ENCODE measurements at places on chromosomes 1 and 21.

DNA sequence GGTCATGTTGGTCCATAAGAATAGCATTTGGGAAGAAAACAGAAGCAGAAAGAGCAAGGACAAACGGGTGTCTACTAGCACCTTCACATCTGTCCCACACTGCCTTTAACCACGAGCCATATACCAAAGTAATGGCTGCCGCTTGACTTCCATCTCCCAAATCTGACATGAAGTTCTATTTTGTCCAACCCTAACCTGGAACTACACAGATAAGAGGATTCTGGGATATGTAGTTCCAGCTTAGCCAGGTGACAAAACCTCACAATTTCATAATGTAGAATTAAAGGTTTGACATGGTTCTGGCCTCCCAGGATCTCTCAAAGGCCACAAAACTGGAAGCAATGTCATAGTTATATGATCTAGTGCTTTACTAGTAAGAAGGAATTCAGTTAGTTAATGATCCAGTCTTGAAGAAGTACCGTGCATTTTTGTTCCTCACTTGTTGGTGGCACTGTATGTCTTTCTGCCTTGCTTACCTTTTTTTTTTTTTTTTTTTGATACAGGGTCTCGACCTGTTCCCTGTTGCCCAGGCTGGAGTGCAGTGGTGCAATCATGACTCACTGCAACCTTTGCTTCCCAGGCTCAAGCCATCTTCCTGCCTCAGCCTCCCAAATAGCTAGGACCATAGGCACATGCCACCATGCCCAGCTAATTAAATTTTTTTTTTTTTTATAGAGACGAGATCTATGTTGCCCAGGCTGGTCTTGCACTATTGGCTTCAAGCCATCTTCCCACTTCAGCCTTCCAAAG, 17.5 kb downstream of the PTGFRN start:
- DNase-seq: no peak

DNA sequence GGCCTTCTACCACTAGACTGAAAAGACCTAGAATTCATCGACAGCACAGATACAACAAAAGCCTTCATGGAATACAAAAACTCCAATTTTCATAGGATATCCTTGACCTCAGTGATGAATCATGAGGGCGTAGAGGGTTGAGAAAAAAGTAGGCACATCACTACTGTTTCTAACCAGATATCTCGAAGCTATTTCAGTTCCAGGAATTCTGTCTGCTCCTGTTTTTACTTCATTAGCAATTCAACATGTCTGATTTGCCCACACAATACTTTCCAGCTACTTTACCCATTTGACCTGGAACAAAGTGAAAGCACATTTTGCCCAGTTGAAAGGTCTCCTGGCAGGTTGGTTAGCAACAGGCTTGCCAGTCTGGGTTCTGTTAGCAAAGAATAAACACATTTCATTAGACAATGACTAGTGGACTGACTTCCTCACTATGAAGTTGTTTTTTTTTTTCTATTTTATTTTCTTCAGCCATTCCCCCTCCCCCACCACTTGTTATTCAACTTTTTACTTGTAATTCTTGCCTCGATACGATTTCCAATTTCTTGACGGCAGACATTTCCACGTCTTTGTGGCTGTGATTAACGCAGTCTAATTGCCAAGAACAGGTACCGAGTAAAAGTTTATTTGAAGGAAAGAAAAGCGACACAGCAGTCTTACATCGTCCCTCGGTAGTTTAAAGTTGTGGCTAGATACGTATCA, 4.0 kb upstream of the ZBTB18 start:
- DNase-seq: no peak

GRCh38 chr1:20234788-20235535, 48.6 kb upstream of the PLA2G2C start:
- DNase-seq: no peak

- no peak for DNase-seq
Observed at GRCh38 chr1:203551550-203551949, 57.6 kb downstream of the OPTC start.

DNA sequence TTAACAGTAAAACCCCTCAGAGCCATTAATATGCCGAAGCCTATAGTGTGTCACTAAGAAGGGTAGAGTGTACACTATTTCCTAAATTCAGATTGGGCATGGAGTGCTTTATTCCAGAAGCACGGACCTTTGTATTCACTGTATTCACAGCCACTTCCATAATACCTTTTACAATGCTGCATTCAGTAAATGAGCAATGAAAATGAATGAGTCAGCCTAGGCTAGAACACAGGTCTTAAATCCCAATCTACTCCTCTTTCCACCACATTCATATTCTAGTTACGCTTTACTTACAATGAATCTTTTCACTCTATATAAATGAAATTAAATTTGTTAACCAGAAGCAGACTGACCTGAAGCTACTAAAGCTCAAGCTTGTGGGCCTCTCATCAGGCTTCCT, 13.0 kb upstream of the GORAB start:
- no peak for DNase-seq

DNA sequence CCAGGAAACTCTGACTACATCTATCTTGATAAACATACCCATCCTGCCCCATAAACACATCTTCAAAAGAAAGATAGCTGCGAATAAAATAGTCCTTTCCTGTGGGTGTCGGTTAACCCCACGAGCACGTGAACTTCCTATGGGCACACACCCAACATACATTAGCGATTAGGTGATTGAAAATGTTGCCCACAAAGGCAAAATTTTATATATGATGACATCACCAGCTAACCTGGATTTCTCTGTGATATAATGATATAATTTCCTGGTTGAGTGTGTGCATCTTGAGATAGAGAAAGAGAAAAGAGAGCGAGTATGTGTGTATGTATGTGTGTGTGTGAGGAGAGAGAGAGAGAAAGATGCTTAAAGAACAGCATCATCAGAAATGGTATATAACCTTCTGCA, 296.1 kb downstream of the PTPRC start:
- DNase-seq: no peak

DNA sequence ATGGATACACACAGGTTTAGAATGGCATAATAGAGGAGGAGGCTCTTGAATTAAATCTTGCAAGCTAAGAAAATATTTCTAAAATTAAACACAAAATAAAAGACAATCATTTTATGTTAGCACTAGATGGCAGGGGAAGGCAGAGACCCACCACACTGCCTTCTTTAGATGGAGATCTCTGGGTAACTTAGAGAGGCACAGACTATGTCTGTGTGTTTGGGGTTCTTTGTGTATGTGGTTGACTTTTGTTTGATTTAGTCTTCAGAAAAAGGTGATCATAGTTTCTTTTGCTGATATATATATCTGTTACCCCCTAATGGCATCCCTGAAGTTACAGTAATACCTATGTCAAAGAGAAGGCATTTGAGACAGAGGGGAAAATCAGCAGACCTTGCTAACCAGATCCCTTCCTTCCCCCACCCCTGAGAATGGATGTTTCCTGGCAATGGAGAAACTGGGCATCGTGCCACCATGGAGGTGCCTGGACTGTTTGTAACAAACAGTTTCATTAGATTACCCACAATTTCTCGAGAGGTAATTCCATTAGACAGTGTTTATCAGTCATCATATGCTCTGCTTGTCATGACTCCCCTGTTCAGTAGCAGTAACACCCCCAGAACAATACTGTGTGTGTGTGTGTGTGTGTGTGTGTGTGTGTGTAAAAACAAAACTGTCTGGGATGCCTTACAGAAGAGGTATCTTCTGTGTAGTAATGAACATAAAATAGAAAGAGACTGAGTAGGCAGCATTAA, 228.3 kb upstream of the DEPDC1 start:
- DNase-seq: no peak

DNA sequence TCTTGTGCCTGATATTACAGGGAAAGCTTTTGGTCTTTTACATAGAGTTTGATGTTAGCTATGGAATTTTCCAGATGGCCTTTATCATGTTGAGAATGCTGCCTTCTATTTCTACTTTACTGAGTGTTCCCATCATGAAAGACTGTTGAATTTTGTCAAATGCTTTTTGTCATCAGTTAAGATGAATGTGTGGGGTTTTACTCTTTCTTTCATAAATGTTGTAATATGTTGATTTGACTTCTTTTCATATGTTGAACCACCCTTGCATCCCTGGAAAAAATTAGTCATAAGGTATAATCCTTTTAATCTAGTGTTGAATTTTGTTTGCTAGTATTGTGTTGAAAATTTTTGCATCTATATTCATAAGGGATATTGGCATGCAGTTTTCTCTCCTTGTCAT, 16.1 kb upstream of the HOOK1 start:
- DNase-seq: no peak

DNA sequence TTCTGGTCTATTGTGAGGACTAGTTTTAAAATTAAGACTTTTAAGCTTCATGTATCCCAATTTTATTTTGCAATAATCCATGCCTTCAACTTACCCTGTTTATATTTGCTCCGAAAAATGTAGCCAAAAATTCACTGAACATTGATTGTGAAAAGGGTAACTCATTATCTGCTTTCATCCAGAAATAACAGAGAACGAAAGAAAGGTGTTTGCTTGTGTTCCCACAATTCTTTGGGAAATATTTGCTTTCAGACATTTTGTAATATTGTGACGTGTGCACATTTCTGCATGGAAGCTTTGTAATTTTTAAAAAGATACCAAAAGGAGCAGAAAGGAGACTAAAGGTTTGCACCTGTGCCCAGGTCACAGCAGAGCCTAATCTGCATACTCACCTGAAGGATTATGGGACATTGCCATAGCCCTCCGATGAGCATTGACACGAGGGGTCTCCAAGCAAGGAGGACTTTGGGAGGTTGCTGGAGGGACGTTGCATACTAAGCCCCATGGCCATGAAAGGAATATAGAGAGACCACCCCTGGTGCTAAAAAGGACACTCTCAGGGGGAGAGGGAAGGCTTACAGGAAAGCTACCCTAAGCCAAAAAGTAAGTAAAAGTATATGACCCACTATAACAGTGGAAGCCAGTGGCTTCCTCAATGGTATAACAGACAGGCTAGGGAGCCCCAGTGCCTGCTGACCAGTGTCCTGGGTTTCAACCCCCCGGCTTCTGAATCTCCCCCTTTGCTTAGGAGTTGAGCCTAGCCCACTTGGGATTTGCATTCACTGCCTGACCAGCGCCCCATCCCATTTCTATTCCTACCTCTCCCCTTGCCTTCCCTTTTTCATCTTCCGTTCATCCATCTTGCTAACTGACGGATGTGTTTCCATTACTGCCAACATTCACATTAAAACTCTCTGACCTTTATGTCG, 148.6 kb upstream of the ZC3H12A start:
- no peak for DNase-seq

- no peak for DNase-seq
Observed at GRCh38 chr1:119869995-119870394, 26.3 kb downstream of the ADAM30 start.

DNA sequence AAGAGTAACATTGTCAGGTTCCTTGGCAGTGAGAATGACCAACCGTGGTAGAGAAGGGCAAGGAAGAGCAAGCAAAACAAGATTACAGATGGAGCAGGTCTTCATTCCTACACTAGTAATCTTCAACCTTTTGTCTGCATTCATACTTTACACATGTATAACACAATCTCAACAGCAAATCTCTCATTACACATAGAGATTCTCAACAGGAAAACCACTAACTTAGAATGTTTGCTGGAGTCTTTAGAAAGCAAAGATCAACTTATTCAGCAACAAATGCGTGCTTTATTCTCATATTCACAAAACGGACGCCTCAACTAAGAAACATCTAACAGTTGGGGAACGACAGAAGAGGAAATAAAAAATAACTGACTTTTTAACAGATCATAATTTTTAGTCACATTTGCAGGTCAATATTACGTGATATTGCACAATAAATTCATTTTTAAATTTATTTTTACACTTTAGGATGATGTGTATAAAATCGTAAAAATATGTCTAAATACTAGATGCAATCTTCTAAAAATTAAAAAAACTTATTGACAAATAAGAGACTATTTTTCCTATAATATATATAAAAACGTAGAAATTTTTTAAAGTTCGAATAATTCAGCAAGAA, 82.9 kb downstream of the ARID4B start:
- DNase-seq: no peak

GRCh38 chr21:38787016-38787415, 18.7 kb upstream of the ETS2 start:
- no peak for DNase-seq

DNA sequence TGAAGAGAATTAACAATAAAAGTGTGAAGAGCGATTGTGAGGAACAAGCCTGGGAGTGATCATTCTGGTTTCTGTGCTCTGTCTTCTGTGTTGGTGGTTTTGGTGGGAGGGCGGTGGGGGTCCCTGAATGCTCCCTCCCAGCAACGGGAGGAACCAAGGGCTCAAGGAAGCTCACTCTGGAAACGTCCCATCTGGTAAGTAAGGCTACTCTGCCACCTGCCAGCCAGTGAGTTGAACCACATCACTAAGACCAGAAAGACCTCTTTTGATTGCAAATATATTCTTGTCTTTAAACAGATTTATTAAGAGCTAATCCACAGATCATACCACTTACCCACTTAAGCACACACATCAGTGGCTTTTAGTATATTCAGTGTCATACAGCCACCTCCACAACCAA, 125.0 kb downstream of the PRDM2 start:
- DNase-seq: no peak

DNA sequence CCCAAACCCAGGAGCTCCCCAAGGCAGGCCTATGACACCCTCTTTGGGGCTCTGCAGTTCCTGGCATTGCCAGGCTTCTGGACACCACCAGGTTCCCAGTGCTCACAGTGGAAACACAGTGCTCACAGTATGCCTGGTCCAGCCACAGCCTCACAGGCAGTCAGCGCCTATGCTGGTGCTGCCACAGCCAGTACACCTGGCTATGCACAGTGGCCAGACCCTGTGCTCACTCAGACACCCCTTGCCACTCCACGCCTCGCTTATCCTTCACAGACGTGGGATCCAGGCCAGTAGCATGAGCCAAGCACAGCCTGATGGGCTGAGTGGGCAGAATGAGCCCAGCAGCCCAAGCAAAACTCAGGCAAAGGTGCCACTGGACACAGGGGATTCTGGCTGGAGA, 579.2 kb upstream of the ADGRL2 start:
- DNase-seq: no peak

DNA sequence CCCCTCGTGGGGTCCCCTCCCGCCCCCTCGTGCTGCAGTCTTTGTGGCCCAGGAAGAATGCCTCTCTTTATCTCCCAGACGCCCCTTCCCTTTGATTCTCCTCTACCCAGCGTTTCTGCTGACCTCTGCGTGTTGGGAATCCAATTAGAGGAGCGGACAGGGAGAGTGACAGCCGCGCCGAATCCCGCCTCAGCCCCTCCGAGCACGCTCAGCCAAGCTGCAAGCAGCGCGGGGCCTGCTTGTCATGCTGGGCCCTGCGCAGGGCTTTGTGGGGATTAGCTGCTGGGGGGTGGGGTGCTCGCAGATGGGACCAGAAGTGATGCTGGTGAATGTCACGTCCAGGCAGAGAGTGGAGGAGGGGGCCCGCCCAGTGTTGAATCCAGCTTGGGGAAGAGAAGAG, 91.1 kb downstream of the EPHB2 start:
- no peak for DNase-seq

DNA sequence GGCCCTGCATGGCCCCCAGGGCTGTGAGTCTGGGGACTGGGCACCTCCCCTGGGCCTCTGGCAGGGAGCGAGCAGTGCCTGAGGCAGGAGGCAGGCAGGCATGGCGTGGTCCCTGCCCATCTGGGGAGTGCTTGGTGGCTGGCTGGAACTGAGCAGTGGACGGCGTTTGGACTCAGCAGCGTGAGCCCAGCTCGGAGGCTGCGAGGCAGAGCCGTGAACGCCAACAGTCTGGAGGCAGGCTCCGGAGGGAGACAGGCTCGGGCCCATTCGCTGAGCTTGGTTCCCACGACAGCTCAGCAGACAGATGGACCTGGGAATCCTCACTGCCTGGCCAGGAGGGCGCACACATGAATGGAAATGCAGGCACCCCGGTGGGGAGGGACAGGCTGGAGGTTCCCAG, 160.7 kb upstream of the POU3F1 start:
- no peak for DNase-seq

- no peak for DNase-seq
Observed at GRCh38 chr1:175530622-175531375, 212.6 kb downstream of the TNR start.
